ENCODE measurements at places on chromosomes 1 and 21.

GRCh38 chr1:56461158-56462127 is 117.9 kb downstream of the PLPP3 start:
- DNase-seq, result no peak

- DNase-seq, result no peak
These were observed 475 bp upstream of the TDRD10 start for GRCh38 chr1:154501423-154502065.

GRCh38 chr1:220356981-220357850 is 85.0 kb upstream of the RAB3GAP2 start:
- DNase-seq, result no peak

- no peak for DNase-seq
These were observed 697 bp upstream of the ZNF670 start for GRCh38 chr1:247079141-247079874.

DNA sequence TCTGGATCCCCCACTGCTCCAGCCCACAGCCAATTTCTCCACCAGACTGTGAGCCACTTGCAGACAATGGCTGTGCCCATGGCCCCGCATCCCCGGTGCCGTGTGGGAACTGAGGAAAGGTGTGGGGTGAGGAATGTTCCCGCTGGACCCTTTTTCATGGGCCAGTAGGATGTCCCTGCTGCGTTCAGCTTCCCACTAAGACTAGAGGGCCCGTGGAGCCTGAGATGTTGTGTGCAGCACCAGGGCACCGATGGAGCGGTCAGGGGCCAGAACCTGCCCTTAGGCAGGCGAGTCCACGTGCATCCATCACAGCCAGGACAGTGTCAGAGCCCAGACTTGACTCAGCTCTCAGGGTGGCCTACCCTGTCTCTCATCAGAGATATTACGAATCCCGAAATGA is 105.7 kb upstream of the COL6A1 start:
- no peak for DNase-seq

GRCh38 chr1:40029608-40030007 is 10.9 kb upstream of the CAP1 start:
- DNase-seq, result no peak

DNA sequence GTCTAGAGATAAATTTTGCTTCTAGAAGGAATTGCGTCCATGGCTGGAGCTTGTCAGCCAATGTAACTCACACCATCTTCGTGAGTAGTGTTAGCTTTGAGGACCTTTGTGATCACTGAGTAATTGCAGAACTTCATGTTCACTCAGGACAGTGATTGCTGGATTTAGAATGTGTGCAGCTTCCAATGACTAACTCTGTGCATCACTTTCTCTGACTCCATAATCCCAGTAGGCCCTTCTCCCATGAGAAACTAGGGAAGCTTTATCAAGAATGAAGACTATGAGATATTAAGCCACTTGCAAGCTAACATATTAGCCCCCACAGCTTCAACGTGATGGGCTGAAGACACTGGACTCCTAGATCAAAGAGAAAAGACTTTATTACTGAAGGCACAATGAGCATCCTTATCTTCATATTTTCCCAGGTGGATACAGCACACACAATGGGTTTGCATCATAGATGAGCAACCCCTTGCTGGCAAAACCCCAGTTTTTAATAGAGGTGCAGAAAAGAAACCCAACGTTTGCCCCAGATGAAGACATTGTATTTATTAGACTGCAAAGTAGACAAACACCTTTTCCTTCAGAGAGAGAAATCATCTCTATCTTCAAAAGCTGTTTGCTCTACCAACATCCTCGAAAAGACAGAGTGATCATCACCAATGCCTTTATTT is 561.0 kb downstream of the LTN1 start:
- no peak for DNase-seq

DNA sequence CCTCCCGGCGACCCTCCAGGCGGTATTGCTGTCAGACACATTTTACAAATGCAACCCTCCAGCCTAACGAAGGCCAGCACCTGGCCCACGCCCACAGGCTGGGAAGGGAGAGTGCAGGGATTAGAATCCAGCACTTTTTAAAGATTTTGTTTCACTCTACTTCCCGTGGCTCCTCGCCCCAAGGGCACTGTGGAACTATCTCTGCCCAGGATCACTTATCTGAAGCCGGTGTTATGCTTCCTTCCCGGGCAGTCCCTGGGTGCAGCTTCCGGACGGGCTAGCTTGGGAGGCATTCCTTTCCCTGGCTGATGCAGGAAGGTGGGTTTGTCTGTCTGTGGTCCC is 35.8 kb downstream of the CCN1 start:
- DNase-seq, result no peak
